ENCODE measurements at places on chromosomes 2 and 18.

GRCh38 chr2:169426069-169426663 is 53.1 kb upstream of the BBS5 start:
- no peak for DNase-seq

DNA sequence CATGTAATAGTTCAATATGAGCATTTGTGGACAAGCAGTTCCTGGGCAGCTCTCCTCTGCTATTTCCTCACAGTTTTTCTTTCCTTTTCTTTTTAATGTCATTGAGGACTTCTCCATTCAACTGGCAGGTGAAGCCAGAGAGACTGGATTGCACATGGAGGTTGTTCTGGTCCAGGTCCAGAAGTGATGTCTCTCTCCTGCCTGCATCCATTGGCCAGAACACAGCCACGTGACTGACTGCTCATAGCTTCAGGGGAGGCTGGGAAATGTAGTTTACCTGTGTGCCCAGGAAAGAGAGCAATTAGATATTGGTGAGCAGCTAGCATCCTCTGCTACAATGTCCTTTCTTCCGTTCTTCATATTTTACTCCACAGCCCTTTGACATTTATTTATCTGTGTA is 20.2 kb upstream of the ADAM23 start:
- DNase-seq = no peak

DNA sequence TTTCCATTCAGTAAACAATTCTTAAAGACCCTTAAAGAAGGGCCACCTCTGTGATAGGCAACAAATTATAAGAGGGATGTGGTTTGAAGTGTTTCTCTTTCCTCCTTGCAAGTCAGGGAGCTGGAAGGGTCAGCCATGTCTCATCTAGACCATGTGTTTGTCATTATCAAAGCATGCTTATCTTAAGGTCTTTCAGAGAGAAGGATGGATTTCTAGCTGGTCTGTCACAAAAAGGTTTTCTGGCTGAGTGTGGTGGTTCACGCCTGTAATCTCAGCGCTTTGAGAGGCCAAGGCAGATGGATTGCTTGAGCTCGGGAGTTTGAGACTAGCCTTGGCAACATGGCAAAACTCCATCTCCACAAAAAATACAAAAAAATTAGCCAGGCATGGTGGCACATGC is 59.2 kb upstream of the PEX13 start:
- DNase-seq = no peak

GRCh38 chr18:73826098-73826497 is 321.5 kb downstream of the FBXO15 start:
- DNase-seq = no peak

GRCh38 chr2:191001032-191001431 is 12.9 kb downstream of the STAT1 start:
- no peak for DNase-seq

- DNase-seq = no peak
Measured at GRCh38 chr18:46344416-46345180, 240.4 kb downstream of the HAUS1 start.

- DNase-seq = no peak
Measured at GRCh38 chr2:144548088-144548487, 28.2 kb upstream of the ZEB2 start.

DNA sequence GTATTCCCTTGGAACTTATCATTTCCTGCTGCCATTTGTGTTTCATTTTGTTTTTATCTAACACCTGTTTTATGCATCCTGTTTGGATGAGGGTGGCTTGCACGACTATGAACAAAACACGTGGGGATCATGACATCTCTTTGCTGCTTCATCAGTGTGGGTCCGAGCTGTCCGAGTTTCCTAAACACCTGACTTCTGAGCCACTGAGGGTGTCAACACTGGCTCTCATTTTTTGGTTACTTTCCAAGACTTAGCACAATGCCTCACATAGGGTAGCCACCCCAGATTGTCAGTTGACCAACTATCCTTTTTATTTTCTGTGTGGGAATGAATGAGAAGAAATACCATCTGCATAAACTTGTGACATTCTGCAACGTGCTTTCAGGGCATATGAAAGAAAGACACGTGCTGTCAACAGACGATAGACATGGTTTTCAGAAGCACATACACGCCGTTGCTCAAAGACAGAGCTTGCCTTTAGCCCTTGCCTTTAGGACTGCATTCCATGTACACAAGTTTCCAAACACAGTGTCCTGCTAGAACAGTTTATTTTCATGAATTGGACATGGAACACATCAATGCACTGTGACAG is 166.7 kb downstream of the MYT1L start:
- DNase-seq = no peak

DNA sequence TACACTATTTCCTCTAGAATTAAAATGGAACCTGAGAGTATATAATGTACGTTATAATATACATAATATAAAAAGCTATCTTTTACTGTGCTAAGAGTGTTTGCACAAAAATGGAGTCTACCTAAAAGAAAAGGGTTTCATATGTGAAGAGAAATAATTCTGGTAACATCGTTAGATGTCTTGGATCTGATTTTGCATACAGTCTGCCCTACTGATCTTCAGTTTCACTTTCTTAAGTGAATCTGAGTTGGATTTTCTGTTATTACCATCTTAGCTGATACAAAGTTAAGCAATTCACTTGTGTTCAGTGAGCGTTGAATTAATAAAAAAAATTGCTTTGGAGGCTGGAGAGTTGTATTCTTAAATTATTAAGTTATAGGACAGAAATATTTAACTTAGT is 502.1 kb upstream of the TMEFF2 start:
- DNase-seq = no peak

DNA sequence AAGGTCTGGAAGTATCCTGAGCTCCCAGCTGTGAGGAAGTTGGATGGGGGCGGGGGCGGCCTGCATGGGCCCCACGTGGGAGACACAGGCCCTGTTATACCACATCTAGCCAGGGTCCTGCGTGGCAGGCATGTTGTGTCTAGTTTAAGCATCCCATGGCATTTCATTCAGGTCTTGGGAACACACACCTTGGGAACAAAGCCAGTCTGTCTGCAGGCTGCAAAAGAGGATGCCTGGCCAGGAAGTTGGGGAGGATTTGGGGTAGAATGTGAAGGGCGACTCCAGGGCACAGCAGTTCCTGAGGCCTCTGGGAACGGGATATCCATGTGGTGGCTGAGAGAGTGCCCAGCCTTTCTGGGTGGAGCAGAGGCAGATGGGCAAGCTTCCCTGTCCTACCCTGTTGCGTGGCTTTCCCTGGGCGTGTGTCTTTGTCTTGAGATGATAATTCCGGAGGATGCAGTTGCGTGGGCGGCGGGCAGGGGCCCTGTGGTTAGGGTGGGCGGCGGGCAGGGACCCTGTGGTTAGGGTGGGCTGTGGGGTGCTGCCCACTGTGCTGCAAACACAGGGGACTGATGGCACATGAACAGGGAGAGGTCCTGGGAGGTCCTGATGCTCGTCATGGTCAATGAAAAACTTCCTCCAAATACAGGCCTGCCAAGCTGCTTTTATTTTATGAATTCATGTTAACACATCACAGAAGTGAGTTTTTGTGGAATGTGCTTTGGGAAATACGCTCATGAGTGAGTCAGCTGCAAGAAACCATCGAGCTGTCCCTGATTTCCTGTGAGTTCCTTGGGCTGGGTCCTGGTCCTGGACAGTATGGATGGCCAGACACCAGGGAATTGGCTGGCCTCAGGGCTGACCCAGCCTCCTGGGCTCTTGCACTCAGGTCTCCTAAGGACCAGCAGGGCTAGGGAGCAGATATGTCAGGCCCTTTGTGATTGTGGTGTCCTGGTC is 90.0 kb upstream of the HS6ST1 start:
- no peak for DNase-seq

DNA sequence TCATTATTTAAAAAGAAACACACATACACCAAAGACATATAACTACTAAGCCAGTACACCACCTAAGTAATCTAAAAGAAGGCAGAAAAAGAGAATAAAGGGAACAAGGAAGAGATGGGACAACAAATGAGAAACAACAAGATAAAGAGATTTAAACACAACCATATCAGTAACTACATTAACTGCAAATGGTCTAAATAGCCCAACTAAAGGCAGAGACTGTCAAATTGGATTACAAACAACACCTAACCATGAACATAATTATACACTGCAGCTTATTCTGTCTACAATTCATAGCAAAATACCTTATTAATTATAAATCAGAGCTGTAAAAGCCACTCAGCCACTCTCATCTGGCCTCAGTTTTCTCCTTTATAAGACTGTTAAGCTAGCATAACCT is 15.0 kb downstream of the PPP4R1 start:
- DNase-seq = no peak

DNA sequence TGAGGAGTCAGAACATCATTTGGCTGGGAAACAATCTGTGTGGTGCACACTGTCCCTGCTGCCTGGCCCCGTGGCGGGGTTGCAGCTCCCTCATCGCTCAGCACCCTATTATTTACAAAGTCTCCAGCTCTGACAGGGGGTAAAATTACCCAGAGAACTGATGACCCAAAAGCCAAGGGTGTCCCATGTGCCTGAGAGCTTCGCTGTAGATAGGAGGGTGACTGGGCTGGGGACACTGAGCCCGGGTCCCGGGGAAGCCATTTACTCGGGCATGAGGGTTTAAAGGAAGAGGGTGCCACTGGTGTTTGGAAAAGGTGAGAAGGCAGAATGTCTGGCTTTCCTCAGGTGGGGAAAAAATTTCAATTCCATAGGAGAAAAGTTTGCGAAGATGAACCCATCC is 48.2 kb upstream of the EML6 start:
- DNase-seq = no peak

All from neural crest cell (in vitro differentiated cells).